Retinal pigment epithelial cell (primary cell): ENCODE measurements at places on chromosomes 1 and 21.

- no peak for DNase-seq
These were observed 123.8 kb downstream of the CLIC6 start for GRCh38 chr21:34792504-34793089.

DNA sequence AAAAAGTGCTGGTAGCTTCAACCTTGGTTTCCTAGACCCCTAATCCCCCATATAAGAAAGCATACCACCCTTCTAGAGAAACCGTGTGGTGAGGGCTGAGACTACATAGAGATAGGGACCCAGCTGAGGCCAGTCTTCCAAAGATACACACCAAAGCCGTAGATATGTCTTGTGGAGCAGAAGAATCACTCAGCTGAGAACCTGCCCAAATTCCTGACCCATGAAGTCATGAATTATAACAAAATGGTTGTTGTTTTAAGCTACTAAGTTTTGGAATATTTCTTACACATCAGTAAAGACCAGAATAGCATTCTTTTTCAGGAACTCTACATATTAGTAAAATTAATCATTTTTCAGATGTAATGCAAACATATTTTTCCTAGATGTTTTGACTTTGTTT is 3.3 kb upstream of the SNRPE start:
- peak; percentile 15 for DNase-seq

DNA sequence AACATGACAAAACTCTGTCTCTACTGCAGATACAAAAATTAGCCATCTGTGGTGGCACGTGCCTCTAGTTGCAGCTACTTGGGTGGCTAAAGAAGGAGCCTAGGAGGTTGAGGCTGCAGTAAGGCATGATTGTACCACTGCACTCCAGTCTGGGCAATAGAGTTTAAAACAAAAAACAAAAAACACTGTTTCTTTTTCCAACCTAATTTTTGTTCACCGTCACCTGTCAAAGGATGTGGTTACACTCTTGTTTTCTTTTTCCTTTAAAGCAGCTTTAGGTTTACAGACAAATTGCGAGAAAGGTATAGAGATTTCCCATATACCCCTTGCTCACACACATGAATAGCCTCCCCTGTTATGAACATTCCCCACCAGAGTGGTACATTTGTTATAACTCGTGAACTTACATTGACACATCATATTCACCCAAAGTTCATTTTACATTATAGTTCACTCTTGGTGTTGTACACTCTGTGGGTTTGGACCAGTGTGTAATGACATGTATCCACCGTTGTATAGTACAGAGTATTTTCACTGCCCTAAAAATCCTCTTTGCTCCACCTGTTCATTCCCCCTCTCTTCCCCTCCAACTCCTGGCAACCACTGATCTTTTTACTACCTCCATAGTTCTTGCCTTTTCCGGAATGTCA is 26.2 kb downstream of the SMG7 start:
- no peak for DNase-seq

DNA sequence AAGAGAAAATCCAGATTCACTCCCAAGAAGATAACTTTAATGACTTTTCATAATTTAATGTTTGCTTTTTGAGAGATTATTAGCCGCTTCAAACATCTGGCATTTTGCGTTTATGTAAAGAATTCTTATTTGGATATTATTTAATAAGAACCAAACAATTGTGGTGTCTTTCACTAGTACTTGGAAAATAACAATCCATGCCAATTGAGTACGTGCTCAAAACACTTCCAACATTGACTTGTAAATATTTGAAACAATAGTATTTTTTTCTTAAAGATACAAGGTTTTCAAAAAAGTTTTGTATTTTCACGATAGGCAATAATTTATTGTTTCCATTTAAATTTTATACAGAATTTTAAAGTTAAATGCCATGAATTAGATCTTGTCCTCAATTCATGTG is 498.7 kb downstream of the AMY1C start:
- no peak for DNase-seq

GRCh38 chr1:209926045-209926444 is 12.0 kb upstream of the SYT14 start:
- DNase-seq: peak; percentile 97

DNA sequence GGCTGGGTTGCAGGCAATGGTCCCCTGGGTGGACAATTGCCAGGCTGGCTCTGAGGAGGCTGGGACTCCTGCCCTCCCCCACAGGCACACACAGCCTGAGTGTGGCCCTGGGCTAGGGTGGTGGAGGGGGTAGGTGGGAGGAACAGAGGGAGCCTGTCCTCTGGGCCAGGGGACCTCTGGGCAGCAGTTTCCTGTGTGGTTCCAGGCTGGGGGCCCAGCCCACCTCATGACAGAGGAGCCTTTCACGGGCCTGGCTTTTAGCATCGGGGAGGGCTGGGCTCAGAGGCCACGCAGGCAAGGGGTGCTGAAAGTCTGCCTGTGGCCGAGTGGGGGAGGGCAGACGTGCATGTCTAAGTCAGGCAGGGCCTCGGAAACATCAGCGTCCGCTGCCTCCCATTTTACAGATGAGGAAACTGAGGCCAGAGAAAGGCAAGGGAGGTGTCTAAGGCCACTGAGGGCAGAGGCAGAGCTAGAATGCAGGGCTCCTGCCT is 7.0 kb downstream of the EXTL1 start:
- DNase-seq: no peak

GRCh38 chr1:185262151-185262550 is 54.9 kb downstream of the IVNS1ABP start:
- no peak for DNase-seq

GRCh38 chr1:176033474-176033873 is 173.6 kb downstream of the COP1 start:
- DNase-seq: no peak

DNA sequence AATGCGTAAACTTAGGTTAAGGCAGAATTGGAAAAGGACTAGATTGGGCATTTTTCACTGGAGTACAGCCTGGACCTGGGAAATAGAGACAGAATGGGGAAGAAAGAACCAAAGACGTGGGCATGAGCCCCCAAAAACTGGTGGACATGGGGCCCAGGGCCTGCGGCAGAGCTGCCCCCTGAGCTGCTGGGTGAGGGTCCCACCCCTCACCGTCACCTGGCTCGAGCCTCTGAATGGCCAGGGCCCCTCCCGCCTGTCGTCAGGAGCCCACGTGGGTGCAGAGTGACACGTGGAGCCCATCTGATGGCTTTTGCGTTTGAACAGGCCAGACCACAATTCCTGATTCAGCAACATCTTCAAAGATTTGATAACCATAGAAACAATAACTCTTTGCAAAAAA is 360.9 kb upstream of the VAMP3 start:
- no peak for DNase-seq

GRCh38 chr21:26914557-26914956 is 52.3 kb downstream of the ADAMTS5 start:
- DNase-seq: no peak

DNA sequence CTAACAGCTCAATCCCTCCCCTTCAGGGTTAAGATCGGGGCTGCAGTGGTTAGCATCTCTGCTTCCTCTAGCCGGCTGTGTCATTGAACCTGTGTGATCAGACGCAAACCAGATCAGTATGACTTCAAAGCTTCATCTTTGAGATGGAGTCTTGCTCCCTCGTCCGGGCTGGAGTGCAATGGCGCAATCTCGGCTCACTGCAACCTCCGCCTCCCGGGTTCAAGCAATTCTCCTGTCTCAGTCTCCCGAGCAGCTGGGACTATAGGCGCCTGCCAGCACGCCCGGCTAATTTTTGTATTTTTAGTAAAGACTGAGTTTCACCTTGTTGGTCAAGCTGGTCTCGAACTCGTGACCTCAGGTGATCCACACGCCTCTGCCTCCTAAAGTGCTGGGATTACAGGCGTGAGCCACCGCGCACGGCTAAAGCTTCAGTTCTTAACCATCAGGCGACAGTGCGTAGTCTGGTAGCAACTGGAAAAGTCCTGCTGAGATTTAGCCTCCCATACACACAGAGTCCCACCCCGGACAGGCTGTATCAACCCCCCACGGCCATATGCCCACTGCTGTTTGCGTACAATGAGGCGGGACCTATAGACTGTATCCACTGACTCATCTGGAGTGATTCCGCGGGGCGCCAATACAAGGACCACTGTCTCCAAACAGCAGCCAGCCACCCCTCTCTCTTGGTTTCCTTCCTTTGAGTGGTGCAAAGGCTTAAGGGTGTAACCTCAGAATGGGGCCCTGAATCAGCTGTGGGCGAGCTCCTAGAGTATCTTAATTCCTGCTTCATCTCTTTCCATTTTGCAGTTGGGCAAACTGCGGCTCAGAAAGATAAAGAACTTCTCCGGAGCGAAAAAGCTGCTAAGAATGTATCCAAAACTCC is 23.3 kb downstream of the CELA3A start:
- DNase-seq: no peak
